ACHN (cell line): ENCODE measurements at places on chromosomes 1 and 21.

DNA sequence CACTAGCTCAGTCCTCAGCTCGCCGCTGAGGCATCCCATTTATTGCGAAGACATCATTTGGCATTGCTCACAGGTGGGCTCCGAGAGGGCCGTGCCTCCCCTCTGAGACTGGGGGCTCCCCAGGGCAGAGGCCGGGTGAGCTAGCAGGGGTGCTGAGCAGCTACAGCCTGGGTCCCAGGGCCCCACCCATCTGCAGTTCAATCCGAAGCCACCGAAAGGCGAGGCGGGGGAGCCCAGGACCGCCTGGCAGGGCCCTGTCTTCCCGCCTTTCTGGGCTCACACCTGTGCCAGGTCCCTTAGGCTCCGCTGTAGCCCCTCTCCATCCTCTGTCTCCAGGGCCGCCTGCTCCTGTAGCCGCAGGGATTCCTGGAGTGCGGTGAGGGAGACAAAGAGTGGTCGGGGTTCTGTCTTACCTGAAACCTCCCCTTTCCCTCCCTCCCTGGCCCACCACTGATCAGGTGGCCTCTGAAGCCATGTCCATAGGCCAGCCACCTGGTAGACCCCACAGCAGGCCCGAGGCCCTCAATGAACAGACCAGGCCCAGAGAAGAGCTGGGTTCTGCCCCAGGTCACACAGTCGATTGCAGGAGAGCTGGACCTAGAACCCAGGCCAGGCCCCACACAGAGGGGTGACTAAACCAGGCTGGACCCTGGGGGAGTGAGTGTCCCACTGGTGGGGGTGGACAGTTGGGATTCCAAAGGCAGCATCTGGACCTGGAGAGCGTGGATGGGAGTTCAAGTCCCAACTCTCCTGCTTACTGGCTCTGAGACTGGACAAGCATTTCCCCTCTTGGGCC is 18.1 kb upstream of the NBPF1 start:
- no peak for DNase-seq

GRCh38 chr21:19702726-19703125 is 1295.5 kb upstream of the NCAM2 start:
- DNase-seq, result no peak

GRCh38 chr1:107544285-107544684 is 403.4 kb downstream of the NTNG1 start:
- DNase-seq, result no peak

- DNase-seq, result no peak
These were observed 6.1 kb upstream of the NTPCR start for GRCh38 chr1:232944347-232944746.

DNA sequence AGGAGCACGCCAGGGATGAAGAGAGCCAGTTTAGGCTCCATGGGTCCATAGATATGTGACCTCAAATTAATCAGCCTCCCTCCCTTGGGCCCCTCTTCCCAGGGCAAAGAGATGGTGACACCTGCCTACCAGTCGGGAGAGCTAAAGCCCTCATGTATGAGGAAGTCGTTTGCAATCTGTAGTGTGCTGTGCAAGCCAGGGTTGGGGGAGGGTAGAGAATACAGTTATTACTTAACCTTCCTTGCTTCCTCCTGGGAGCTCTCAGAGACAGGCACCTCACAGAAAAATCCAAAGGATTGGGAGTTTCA is 4.0 kb downstream of the PGLYRP4 start:
- DNase-seq, result no peak

DNA sequence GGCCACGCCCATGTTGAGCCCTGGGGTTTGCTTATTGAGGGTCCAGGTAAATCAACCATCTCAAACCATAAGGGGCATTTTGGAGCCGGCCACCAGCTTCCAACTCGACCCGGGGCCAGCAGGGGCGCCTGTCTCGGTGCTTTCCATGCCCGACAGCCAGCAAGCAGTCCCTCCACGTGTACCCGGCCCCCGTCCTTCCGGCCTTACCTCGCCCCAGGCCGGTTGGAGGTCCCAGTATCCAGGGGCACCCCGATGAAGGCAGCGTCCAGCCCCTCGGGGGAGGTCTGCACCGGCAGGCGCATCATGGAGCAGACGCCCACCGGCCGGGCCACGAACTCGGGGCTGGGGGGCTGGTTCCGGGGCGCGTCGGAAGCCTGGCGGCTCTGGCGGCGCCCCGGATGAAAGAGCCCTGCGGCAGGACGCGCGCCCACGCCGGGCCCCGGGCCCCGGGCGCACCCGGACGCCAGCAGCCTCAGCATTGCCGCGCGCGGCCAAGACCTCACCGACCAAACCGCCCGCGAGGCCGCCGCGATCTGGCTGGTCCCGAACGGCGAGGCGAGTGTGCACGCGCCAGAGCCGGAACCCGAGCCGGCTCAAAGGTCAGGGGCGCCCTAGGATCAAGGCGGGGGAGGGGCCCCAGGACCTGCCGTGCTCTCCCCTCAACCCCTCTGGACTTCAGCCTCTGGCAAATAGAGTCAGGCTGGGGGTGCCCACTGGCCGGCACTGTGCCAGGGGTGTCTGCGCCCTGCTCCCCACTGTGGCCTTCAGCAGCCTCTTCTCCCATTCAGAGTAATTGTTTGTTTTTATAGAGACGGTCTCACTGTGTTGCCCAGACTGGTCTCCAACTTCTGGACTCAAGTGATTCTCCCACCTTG is at the start of gene AGMAT:
Gene AGMAT, minus strand, starts transcription at position 563 of the 875 bp plus-strand sequence. Its CDS starts 84 bp downstream, at position 479.
- peak; percentile 48 for DNase-seq

GRCh38 chr1:38973659-38974437 is 17.2 kb upstream of the AKIRIN1 start:
- DNase-seq, result no peak

DNA sequence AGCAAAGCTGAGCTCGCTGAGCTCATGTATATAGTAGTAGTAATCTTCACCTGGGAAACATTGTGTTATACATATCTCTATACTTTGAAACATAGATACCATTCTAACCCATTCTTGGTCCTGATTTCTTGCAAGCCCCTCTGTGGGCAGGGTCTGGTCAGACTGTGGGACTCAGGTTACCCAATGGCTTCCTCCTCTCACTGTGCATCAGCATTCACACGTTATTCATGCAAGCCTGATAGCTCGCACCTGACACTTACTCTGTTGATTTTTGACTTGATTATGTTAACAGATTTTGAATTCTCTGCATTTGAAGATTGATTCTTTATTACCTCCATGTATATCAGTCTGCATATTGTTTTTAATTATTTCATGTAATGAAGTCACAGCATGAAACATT is 1.3 kb downstream of the GBP7 start:
- no peak for DNase-seq
